ENCODE measurements at places on chromosomes 2 and 18.

- DNase-seq: no peak
These were observed 70.6 kb upstream of the FOSL2 start for GRCh38 chr2:28322051-28322450.

- no peak for DNase-seq
These were observed 79.7 kb upstream of the DOCK10 start for GRCh38 chr2:225122007-225122406.

GRCh38 chr2:220297093-220297492, 669.7 kb downstream of the SLC4A3 start:
- DNase-seq: no peak

DNA sequence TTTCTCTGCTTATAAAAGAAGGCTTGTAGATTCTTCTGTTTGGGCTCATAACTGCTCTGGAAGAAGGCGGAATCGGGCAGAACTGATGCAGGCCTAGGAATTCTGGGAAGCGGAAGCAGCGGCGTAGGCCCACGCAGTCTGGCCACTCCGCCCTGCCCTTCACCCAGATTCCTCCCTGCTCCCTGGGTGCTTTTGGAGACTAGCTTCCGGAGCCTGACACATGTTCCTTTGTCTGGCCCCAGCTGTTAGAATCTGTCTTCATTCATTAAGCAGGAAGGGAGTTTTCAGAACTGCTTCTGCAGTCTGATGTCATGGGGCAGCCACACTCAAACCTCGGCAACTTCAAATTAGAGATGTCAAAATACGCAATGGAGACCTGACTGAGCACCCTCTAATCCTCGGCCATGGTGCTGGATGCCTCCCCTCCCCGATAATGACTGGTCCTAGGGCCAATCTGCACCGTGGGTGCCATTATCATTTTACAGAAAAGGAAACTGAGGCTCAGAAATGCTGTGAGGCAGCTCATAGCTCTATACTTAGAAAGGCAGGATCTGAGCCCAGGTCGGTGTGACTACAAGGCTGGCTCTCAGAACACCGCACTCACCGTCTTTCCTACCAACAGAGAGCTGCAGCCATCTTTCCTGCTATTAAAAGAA, 275.7 kb downstream of the MYCN start:
- no peak for DNase-seq

DNA sequence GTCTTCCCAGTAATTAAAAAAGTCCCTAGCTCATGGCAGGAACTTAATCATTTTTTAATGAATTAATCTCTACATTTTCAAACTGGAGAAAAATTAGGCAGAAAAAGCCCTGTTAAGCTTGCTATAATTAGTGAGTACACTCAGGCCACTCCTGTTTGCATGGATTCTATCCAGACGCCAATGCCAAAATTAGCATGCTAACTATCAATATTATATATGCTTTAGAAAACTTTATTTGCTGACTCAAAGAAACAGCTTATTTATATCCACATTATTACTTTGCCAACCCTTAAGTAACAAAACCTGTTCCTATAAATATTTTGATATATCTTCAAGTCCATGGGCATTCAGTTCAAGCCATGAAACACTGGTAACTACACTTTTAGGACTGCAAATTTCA, 90.9 kb downstream of the SMC6 start:
- DNase-seq: no peak

DNA sequence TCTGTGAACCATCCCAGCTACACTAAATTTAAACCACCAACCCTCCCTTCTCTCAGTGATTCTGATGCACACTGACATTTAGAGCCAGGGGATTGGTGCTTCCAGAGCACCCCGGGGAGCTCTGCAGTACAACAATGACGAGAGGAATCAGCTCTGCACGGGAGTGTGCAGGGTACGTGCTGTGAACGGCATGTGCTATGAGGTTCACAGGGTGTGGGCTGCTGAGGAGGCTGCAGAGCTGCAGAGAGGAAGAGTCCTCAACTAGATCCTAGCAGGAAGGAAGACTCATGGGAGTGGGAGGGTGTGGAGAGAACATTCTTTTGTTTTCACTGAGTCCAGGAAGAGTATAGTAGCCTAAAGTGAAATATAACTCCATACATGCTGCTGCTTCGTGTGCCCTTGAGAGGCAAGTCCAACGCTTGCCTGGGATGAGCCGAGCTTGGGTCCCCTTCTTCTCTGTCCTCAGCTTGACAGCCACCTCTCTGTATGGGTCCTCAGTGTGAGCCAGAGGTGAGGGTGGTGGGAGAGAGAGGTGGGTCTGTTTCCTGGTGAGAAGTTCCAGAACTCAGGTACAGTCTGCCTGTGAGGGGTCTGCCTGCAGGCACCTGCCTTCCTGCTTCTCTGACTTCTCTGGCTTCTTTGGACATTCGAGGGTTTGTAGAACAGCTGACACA, 118.8 kb downstream of the CTIF start:
- DNase-seq: no peak

- no peak for DNase-seq
These were observed 115.0 kb downstream of the CELF4 start for GRCh38 chr18:37450434-37451132.

DNA sequence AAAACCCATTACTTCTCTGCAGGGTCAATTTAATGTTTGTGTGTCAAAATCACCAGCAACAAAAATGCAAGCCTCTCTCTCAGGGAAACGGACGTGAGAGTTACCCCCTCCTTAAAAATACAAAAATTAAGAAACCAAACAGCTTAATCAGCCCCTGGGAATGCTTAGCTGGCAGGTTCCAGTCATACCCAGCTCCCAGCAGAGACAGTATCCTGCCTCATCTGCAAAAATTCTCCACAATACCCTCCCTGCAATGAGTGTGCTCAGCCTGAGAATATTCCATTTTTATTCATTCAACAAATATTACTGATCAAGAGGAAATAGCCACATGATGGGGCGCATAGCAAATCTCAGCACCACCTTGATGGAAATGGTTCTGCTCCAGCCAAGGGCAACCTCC, 36.3 kb downstream of the ST8SIA5 start:
- DNase-seq: no peak

DNA sequence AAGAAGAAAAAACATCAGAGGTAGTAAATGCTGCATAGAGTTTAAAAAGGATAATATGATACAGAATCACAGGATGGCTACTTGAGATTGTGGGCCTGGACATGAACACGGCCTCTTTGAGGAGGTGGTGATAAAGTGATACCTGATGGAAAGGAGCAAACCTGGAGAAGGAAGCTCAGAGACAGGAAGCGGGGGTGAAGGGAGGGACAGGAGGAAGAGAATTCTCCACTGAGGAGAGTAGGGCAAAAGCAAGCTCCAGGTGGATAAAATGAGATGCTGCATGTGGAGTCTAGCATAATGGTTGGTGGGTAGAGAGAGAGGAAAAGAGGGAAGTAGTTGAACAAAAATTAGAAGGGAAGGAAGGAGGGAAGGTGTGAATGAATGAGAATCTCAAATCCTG, 77.0 kb upstream of the GALNT3 start:
- no peak for DNase-seq

GRCh38 chr2:216635171-216635570, 2.0 kb downstream of the IGFBP2 start:
- no peak for DNase-seq

GRCh38 chr2:45836316-45836715, 184.8 kb downstream of the PRKCE start:
- no peak for DNase-seq

GRCh38 chr18:25729072-25729471, 361.3 kb downstream of the SS18 start:
- DNase-seq: no peak

DNA sequence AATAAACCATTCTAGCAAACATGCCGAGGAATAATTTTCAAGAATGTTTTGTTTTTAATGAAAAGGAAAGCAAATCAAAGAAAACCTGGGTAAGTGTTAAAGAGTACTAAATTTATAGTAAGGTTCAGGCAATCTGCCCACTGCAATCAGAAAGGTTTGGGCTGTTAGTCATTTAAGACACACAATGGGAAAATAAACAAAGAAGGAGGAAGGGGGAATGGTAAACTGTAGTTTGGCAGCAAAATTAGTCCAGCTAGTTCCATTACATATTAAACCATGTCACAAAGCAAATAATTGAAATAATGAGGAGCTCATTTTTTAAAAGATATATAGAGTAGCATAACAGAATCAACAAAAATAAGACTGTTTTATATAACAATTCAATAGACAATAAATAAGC, 87.5 kb upstream of the COPS8 start:
- DNase-seq: no peak

GRCh38 chr2:28754321-28754720, 2.7 kb downstream of the PPP1CB start:
- no peak for DNase-seq

DNA sequence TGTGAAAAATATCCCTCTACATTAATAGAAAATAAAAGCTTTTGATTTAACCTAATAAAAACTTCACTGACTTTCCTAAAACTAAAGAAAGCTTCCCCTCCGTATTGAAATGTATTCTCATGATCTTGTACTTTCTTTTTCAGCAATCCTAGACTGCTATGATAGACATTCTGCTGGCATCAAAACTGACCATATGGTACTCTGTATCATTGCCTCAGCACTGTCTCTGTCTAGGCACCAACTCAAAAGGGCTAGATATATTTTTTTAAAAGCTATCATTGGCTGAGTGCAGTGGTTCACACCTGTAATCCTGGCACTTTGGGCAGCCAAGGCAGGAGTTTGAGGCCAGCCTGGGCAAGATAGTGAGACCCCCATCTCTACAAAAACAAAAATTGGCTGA, 32.9 kb downstream of the CDKL4 start:
- no peak for DNase-seq

- no peak for DNase-seq
These were observed 13.6 kb upstream of the RHOB start for GRCh38 chr2:20433249-20433648.

GRCh38 chr18:61852496-61852895, 40.3 kb downstream of the RNF152 start:
- DNase-seq: no peak

DNA sequence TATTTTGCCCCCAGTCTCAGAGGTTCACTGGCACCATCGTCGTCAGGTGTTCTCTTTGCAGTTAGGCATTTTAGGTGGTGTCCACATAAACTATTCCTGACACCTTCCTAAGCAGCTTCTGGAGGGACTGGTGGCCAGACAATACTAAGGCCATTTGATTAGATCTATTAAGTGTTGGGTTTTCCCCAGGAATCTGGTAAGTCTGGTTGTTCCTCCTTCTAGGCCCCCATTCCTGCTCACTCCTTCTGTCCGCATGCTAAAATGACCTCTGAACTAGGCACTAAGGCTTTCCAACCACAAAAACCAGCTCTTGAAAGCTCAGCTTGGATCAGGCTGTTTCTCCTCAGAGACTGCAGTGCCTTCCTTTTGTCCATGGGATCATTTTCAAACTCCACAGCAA, 100.7 kb downstream of the MGAT5 start:
- no peak for DNase-seq

DNA sequence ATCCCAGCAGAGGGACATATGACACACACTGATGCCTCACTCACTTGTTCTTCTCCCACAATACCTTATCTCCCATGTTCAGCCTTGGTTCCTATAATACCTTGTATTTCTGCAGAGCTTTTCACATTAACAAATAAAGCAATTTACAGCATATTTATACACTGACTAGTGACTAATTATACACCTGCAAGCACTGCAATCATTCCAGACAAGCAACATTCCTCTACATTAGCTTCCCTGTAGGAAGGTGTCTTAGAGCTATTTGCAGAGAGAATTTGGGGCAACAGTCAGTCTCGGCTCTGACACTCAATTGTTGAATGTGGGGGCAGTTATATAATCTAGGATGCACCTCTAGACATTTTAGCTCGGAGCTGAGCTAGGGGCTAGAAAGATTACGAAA, 9.5 kb upstream of the INSIG2 start:
- no peak for DNase-seq

DNA sequence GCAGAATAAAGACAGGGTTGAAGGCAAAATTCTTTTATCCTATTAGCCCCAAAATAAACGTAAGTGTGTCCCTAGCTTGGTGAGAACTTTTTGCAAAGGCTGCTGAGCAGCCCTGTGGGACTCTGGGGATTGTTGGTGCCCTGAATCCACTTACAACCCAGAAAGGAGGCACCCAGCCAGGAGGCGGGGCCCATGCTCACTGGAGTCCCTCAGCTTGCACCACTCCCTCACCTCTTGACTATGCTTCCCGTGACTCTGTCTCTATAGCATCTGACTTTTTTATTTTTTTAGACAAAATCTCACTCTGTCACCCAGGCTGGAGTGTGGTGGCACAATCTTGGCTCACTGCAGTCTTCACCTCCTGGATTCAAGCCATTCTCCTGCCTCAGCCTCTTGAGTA, 15.8 kb upstream of the COL6A3 start:
- DNase-seq: no peak

DNA sequence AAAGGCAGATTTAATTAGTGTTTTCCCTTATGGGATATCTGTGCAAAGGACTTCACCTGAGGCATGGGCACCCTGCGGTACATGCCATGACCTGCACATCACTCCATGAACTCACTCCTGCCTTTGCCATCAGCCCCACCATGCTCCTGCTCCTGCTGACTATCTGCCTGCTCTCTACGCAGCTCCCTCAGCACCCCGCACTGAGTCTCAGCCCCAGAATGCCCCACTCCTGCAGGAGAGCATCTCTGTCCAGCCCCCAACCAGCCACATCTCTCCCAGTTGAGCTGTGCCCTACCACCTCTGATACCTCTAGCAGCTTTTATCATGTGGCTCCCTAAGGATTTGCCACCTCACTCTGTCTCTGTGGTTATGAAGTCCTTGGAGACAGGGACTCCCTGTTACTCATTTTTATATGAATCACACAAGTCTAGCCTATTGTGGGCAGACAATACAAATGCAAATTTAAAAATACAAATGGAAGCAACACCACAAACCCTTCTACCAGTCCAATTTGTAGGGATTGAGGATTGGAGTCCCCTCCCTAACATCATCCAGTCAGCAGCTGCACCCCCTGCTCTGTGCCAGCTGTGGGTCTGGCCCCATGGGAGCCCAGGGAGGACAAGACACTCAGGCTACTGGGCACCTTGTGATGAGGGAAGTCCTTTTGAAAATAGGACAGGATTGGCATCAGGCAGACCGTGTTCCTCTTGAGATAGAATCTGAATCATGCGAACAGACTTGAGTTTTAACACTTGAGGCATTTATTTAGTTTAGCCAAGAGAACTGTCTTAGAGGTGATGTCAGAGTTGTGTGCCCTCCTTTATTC, 689.6 kb upstream of the HS6ST1 start:
- no peak for DNase-seq

GRCh38 chr2:16622399-16622968, 43.1 kb downstream of the CYRIA start:
- DNase-seq: no peak

GRCh38 chr2:171723716-171724683, 36.7 kb downstream of the DYNC1I2 start:
- no peak for DNase-seq

DNA sequence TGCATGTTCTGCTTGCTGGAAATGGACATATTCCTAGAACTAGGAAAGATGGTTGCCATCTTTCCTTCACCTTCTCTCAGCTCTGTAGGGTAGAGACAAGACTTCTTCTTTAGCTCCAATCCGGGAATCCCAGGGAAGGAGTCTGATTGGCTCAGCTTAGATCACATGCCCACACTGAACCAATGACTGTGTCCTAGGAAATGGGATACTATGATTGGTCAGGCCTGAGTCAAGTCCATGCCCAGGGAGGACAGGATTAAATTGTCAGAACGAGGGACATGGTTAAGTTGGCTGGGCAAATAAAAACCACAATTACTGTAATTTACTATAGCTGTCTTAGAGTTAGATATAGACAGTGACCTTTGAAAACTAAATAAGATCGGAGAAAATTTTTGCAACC, 31.4 kb downstream of the SEMA4F start:
- DNase-seq: no peak

Data from activated CD8-positive, alpha-beta memory T cell treated with anti-CD3 and anti-CD28 coated beads for 1 hour (primary cell).